ENCODE measurements at places on chromosomes 16 and 17.

DNA sequence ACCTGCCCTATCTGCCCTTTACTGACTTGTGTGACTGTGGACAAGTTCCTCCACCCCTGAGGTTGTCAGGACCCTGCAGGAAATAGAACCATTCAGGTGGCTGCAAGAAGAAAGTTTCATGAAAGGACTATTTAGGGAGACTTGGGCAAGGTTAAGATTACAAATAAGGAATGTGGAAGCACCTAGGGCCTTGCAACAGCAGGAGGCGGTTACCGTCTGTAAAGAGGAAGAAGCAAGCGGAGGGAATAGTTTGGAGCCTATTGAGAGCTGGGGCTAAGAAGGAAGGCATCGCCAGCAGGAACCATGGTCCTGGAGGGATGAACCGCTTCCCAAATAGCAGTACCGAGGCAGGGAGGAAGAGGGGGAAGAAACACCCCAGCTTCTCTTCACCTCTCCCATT is 132.4 kb downstream of the PRKCB start:
- DNase-seq = no peak

- DNase-seq = no peak
Observed at GRCh38 chr17:8055851-8056231, 17.0 kb downstream of the ALOX15B start.

- no peak for DNase-seq
Observed at GRCh38 chr17:74843352-74843627, 16.4 kb downstream of the GRIN2C start.

DNA sequence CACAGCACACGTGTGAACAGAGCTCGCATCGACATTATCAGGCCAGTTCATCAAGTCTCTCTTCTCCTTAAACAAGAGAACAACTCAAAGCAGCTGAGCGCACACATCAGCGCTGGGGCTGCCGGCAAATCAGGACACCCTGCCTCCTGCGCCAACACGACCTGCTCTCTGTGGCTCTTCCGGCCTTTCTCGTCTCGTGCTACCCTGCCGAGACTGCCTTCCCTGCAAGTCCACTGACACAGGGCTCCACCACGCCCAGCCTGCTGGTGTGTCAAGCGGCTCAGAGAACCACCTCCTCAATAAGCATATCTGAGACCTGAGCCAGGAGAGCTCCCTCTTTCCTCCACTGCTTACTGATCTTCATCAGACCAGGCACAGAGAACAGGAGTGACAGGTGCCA is 96.9 kb downstream of the ZNF778 start:
- no peak for DNase-seq

DNA sequence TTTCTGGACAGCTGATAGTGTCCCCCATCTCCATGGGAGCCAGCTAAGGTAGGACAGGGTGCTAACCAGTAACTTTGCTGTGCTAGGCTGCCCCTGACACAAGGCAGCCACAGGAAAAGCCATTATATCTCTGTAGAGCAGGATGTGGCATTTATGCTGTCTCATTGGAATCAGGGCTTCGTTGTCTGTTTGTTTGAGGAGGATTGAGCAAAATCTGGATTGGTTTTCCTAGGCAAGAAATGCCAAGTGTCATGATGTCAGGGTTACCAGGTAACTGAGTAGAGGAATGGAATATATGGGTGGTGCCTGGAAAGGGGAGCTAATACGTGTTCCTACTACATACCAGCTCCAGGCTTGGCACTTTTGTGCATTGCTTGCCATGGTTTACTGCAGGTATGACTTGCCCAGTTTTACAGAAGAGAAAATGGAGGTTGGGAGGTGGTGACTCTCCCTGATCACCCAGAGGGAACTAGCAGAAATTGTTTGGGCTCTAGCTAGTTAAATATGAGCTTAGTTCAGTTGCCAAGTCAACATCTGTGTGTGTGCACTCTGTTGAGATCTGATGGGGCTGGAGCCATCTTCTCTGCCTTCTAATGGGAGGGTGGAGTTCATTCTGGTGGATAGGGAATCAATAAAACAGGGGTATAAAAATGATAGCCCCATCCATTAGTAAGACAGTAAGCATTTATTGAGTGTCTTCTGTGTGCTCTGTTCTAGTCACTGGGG is 33.9 kb downstream of the GNAO1 start:
- no peak for DNase-seq

DNA sequence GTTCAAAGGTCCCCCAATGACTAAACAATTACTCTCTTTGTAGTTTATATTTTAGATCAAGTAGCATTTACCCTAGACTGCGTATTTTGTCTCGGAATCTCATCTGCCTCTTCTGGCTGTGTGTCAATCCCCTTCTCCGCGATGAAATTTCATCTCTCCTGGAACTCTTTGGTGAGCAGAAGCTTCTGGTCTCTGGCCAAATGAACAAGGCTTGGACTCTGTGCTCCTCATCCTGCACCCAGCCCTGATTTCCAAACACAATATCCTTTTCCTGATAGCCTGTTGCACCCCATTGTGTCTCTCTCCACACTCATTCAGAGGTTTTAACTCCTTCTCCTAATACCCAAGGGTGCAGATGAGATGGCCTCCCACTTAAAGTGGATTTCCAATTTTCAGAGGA is 609.4 kb upstream of the CDH5 start:
- DNase-seq = no peak

GRCh38 chr17:32349854-32350665 is at the start of gene ZNF207:
Gene ZNF207 (plus strand): TSS chr17:32350157. CDS start chr17:32350286, 129 bp downstream.
- peak; percentile 92 for DNase-seq

GRCh38 chr17:27878776-27879562 is 14.2 kb downstream of the LYRM9 start:
- DNase-seq = no peak

DNA sequence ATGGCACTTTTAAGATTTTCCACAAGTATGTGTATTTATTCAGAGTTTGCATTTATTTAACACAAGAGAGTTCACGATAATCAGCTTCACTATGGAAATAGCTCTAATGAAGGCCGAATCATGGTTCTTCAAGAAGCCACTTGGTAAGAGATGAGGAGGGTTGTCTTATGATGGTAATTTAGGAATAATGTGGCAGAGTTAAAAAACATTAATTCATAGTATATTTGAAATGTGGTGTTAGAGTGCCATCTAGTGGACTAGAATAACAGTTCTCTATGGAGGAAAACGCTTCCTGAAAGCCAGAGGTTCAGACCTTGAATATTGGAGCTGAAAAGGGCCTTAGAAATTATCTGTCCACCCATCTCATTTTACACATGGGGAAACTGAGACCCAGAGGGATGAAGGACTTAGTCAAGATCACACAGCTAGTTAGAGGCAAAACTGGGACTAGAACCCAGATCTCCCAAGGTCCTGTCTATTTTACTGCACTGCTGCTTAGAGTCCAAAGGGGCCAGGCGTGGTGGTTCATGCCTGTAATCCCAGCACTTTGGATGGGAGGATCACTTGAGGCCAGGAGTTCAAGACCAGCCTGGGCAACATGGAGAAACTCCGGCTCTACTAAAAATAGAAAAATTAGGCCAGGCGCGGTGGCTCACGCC is 33.8 kb upstream of the KPNB1 start:
- DNase-seq = no peak

DNA sequence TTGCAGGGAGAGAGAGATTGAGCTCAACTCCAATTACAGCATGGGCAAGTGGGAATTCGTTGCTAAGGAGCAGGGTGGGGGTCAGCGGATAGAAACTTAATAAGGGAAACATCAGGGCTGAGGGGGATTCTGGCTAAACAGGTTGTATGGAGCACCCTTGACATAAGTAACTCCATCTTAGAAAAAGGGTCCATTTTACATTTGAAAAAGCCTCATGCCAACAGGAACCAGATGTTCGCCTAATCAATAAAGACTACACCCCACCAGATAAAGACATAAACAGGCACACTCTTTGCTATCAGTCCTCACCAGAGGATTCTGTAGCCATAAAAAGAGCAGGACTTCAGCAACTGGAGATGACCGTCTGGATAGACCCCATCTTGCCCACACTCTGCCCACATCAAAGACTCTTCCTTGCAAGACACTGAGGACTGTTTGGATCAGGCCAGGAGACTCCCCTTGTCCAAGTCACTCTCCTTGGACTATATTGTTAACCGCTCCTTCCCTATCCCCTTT is 1.6 kb upstream of the LRRC75A start:
- no peak for DNase-seq

DNA sequence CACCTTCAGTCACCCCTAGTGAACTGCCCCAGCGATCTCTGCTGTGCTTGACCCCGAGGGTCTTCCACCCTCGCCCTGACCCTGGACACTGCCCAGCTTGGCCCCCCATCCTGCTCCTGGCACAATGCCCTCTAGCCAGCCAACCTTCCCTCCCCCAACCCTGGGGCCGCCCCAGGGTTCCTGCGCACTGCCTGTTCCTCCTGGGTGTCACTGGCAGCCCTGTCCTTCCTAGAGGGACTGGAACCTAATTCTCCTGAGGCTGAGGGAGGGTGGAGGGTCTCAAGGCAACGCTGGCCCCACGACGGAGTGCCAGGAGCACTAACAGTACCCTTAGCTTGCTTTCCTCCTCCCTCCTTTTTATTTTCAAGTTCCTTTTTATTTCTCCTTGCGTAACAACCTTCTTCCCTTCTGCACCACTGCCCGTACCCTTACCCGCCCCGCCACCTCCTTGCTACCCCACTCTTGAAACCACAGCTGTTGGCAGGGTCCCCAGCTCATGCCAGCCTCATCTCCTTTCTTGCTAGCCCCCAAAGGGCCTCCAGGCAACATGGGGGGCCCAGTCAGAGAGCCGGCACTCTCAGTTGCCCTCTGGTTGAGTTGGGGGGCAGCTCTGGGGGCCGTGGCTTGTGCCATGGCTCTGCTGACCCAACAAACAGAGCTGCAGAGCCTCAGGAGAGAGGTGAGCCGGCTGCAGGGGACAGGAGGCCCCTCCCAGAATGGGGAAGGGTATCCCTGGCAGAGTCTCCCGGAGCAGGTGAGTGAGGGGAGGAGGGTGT is at the start of gene TNFSF13:
TSS of gene TNFSF13 (plus strand) at position 207 of the 776 bp plus-strand sequence. CDS start at position 497, 290 bp downstream.
- no peak for DNase-seq

- no peak for DNase-seq
Observed at GRCh38 chr17:40443988-40444899, 994 bp downstream of the IGFBP4 start.

DNA sequence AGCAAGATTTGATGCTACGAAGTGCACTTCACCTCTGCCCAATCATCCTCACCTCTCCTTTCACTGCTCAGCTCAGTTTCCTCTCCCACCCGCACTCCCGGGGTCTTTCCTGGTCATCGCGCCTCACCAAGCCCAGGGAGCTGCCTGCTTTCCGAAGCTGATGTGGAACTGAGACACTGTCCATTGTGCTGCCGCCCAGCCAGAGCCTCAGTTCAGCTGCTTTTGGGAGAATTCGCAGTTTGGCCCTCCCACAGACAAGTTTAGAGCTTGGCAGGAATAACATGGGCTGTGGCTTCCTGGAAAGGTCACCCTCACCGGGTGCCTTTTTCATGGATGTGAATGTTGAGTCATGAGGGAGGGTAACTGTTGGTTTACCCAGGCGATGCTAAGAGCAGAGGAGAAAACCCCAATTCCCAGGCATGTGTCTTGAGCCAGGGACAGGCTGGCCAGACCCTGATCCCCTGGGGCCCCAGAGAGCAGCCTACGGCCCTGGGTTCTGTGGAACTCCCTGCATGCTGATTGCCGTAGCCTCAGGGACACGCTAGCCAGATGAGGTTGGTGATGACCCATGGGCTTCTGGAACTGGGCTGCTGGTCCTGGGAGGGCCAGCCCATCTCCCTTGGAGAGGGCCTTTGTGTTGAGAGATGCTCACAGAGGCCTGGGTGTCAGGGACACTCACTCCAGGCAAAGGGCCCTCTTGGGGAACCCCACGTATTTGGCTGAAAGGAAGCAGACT is 1687.5 kb downstream of the TP53TG3F start:
- no peak for DNase-seq

GRCh38 chr17:17691468-17692263 is 10.4 kb downstream of the RAI1 start:
- no peak for DNase-seq

Measured in H1 (cell line).